ENCODE measurements at places on chromosomes 1 and 21.

DNA sequence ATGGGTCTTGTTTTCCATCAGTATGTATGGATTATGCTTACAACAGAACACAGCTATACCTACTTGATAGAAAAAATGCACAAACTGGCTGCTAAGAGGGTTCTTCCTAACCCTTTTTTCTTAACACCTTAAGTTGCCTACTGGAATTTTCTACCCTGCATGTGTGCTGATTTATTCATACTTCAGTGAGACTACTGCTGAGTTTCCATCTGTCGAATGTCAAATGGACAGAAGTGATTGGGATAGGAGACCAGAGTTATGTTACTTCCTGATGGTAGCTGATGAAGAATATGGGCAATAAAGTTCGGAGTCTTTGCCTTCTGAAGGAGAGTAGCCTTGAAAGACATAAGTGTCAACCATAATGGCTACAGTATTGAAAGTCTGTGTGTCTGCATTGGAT is 6.5 kb upstream of the DNM3 start:
- DNase-seq, result no peak

DNA sequence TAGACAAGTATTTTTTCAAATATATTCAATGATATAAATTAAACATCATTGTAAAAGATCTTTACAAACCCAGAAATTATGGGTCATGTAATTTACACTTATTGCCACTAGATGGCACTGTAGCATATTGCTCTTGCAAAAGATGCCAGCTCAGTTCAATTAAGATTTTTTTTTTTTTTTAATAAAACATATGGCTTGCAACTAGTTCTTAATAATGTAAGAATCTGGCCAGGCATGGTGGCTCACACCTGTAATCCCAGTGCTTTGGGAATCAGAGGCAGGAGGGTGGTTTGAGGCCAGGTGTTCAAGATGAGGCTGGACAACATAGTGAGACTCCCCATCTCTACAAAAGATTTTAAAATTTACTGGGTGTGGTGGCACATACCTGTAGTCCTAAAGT is 49.4 kb upstream of the DESI2 start:
- no peak for DNase-seq

GRCh38 chr1:94532077-94532476 is 9.5 kb downstream of the F3 start:
- no peak for DNase-seq

DNA sequence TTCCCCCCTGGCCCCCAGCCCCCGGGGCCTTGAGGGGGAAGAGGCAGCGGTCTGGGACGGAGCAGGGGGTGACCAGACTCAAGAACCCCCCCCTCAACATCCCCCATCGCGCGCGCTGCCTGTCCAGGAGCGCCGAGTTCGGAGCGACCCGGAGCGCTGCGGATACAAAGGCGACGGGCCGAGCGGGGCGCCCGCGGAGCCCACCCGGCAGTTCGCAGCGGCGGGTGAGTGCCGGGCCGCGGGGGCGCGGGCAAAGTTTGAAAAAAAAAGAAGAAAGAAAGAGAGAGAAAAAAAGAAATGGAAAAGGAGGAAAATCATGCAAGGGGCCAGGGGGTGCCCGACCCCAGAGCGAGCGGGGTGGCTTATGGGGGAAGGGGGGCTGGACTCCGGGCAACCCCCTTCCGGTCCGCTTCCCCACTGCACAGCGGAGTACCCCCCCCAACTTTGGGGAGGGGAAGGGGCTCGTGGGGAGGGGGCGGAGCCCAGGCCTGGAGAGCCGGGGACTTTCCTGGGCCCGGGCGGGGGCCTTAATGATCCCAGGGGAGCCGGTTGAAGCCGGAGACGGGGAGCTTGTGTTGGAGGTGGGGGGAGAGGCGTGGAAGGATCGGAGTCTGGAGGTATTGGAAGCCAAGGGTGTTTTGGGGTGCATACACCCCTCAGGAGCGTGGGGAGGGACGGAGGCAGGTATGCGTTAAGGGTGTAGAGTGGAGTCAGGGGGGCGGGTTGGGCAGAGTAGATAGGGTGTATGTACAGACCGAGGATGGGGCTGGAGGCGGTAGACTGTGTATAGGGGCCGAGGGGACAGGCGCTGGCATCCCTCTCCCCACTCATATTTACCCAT is 502 bp downstream of the VANGL2 start:
- no peak for DNase-seq

GRCh38 chr1:3403388-3404231 is 50.9 kb upstream of the ARHGEF16 start:
- DNase-seq, result no peak

GRCh38 chr1:45998020-45998617 is 134.3 kb downstream of the PIK3R3 start:
- DNase-seq, result no peak

DNA sequence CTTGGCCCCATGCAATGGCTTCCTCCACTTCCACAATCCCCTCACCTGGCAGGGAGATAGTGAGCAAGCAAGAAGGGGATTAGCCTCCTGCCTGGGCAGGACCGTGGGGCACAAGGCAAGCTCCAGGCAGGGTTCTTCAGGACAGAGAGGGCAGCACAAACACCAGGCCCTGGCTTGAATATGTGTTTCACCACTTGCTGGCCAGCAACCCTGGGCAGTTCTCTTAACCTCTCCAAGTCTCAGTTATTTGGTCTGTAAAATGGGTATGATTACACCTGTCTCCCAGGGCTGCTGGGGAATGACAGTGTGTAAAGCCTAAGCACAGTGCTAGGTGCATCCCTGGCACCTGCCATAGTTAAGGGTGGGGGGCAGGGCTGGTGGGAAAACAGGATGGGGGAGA is 31.9 kb downstream of the H3-3A start:
- DNase-seq, result no peak

DNA sequence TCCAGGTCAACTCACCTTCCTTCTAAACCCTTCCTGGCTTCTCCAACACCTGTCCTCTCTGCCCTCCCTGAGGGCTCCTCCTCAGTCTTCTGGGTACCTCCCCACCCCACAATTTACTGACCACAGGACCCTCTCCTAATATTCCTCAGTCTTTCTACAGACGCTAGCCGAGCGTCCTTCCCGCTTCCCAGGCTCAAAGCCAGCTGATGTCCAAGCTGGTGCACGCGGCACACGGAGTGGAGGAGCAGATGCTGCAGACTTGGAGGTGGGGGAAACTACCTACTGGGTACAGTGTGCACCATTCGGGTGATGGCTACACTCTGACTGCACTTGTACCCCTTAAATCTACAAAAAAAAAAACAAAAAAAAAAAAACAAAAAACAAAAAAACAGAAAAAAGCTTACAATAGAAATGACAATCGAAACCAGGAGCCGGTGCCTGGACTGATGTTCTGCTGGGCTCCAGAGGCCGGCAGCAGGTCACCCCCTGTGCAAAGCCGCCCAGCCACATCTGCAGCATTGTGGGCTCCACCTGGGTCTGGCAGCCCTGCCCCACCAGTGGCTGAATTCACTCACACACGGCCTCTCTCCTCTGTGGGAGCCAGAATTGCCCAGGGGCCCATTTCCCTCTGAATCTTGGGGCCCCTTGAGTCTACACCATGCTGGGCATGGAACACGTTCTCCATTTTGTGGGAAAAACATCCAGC is 7.0 kb downstream of the TRIM11 start:
- no peak for DNase-seq

- DNase-seq, result no peak
These were observed 45.5 kb upstream of the RPL11 start for GRCh38 chr1:23646091-23646490.

DNA sequence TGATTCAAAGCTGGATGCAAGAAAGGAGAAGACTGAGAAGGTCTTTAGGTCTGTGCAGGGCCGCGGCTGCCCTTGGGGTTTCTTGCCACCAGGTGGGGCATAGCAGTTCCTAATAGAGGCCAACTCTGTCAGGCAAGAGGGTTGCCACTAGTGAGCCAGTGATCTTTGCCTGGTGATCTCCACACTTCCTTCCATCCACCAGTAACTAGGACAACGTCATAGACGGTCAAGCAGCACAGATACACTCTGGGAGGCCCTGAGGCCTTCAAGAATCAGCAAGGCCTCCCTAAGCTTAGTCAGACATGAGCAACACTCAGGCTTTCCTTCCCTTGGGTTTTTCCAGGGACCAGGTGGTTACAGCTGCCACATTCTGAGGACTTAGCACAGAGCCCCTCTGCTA is 32.9 kb upstream of the ATP2B4 start:
- peak; percentile 26 for DNase-seq

GRCh38 chr1:150534002-150534401 is 15.2 kb upstream of the ADAMTSL4 start:
- DNase-seq, result no peak

GRCh38 chr21:34018910-34019309 is 54.5 kb upstream of the MRPS6 start:
- DNase-seq, result no peak

DNA sequence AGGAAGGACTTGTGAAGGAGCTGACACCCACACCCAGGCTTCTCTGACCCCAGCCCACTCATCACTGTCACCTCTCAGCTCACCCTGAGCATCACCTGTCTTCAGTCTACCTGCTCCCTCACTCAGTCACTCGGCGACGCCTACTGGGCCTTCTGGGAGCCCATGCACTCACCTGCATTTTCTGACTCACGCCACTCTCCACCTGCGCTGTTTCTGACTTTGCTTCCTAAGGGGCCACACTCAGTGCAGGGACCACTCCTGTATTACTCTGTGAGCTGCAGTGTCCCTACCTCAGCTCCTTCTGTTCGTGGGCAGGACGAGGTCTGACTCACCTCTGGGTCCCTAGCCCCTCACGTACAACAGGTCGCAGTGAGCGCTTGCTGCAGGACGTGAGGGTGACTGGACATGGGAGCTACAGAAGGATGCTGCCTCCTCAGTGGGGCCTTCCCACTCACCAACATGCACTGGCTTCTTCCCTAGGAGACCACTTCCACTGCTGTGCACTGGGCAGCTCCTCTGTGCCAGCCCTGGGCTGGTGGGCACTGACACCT is 102.3 kb downstream of the GLIS1 start:
- DNase-seq, result no peak

- DNase-seq, result no peak
These were observed 186.0 kb downstream of the PSMG1 start for GRCh38 chr21:38997051-38997842.

DNA sequence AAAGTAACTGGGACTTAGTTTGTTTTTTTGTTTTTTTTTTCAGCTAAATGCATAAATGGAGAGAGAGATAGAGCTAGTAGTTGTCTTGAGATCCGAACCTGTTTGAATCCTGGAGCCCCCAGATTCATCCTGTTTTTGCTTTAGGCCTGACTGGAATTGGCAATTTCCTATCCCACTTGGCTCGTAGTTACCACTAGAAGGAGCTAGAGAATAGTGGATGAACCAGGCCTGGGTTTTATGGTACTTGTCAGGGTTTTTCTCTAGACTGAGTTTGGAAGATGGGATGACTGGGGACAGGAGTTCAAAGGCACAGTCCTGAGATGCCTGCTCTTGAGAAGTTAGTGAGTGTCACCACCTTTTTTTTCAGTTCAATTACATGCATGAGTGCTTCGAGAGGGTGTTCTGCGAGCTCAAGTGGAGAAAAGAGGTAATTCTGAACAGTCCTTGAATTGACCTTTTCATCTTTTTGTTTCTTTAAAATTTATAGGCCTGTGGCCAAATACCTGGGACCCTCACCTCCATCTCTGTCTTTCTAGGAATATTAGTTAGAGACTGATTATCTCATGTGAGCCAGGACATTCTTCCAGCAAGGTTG is 23.4 kb downstream of the CELF3 start:
- DNase-seq, result no peak

GRCh38 chr1:185159966-185160365 is 3.0 kb downstream of the SWT1 start:
- no peak for DNase-seq

- no peak for DNase-seq
These were observed 111.0 kb downstream of the ZMYM4 start for GRCh38 chr1:35379317-35380000.

GRCh38 chr1:84691122-84691783 is 992 bp upstream of the SSX2IP start:
- DNase-seq, result no peak

DNA sequence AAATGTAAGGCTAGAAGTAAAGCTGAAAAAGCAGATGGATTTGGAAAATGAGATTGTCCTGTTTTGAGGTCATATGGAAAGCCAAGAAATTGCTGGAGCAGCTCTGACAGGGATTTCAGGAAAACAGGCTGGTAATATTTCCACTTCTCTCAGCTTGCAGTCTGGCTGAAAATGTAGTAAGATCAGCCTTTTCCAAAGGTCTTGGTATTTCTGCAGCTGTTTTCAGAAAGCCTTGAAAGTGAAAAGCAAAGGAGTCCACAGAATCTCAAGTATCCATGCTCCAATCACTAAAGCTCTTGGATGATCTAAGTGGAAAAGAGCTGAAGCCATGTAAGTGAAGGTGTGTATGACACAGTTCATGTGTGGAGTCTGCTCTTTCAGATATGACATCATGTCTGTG is 41.6 kb upstream of the APOBEC4 start:
- DNase-seq, result no peak

- DNase-seq, result no peak
These were observed 50.1 kb downstream of the RASAL2 start for GRCh38 chr1:178143730-178144690.

- DNase-seq, result no peak
These were observed 456.1 kb downstream of the AJAP1 start for GRCh38 chr1:5110508-5110907.

- no peak for DNase-seq
These were observed 394.5 kb downstream of the ADGRL2 start for GRCh38 chr1:82195245-82195644.

DNA sequence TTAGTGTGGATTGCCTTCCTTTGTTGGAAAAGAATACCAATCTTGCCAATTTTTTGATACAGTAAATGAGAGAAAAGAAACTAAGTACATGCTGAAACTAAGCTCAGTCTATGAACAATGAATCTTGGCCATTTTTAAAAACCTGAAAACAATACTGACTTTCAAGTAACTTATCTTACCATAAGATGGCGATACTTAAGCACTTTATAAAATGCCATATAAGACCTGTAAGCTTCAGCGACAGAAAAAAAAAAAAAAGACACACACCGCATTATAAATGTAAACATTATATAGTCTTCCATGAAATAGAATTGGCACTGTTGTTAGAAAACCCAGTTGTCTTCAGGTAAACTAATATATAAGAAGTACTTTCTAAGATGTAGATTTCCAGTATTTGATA is 3.0 kb downstream of the OLFM3 start:
- DNase-seq, result no peak

DNA sequence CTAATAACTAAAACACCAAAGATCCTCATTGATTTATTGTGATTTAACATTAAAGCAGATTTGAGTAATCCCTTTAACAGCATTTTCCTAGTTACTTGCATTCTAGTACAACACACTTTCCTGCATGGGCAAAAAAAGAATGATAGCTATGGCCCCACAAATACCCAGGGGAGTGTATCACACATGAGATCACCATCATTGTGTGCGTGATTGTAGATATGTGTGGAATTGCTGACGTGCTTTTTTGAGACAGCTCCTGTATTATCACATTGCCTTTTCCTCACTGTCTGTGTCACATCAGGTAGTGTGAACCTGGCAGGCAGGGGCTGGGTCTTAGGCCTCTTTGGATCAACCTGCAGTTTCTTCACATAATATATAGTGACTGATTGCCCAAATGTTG is 48.5 kb upstream of the SAMD13 start:
- no peak for DNase-seq

DNA sequence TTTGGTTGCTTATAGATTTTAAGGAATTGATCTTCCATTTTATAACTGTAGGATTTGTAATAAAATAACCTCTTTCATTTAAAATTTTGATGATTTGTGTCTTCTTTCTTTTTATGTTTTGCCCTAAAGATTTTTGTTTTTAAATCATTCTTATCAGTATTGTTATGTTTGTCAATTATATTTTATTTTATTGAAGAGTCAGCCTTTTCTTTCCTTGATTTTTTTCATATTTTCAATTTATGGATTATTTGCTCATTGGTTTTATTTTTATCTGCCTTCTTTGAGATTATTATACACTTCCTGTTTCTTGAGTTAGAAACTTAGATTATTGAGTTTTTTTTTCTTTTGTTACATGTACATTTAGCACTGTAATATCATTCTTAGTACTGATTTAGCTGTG is 233.4 kb upstream of the BRINP3 start:
- DNase-seq, result no peak
